DMS 273 treated with DMSO at 0.1 percent for 48 hours (cell line): ENCODE measurements at places on chromosomes 13 and 19.

DNA sequence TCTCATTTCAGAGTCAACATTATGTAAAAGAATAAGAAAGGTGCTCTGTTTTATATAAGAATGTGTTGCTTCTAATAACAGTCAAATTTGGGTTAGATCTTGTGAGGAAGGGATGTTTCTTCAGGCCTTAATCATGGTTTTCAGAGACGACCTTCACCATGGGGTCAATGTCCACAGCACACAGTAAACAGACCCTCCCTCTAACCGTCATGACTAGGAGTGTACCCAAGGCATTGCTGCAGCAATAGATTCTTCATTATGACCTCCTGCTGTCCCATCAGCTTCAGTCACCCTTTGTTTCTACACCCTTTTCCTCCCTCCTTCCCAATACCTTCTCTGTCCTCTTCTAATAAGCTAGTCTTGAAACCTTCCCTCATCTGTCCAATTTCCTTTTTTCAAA is 15.7 kb downstream of the SERPINE3 start:
- no peak for DNase-seq

GRCh38 chr13:72205773-72206172 is 338.8 kb upstream of the DACH1 start:
- DNase-seq, result no peak

DNA sequence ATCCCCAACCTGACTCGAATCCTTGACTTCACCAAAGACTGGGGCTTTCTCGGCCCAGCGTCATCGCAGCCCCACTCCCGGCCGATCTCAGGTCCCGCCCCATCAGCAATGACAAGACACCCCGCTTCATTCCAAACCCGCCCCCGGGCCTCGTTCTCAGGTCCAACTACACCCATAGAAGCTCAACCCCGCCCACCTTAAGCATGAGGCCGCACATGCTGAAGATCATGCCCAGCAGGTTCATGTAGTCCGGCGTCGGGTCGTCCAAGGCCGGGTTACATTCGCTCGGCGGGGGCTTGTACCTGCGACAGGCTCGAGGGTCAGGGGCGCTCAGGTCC is 2.3 kb downstream of the WDR83 start:
- DNase-seq, result no peak

DNA sequence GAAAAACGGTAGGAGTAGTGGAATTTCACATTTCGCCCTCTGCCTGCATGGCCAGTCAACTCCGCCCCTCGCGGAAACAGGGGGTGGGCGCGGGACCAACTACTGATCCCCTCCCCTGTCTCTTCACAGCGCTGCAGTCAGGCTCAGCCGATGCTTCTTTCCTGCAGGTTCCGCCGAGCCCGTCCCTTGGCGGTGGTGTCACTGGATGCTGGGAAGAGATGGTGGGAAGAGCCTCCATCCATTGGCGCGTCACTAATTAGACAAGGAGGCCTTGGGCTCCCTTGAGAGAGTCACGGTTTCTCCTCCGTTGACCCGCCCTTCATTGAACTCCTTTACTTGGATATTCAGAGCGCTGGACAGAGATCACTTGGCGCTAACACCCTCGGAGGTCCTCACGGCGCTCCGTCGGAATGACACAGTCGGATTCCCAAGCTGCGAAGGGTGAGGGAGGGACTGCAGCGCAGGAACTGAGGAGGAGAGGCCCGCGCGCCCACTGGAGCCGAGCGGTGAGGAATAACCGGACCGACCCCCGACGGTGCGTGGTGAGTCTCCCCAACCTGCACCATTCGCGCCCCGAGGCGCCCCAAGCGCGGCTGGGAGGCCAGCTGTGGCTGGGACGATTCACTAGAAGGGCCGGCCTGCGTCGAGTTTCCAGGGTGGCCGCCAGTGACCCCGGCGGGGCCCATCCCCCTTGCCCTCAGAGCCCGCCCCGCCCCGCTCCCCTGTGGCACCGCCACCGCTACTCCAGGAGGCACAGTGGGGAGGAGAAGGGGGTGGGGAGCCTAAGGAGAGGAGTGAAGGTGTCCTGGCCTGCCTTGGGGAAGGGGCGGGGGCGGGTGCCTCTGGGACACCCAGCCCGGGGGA is 11.2 kb upstream of the CEACAM21 start:
- no peak for DNase-seq

GRCh38 chr19:49520705-49521319 is 7.0 kb upstream of the RCN3 start:
- no peak for DNase-seq

DNA sequence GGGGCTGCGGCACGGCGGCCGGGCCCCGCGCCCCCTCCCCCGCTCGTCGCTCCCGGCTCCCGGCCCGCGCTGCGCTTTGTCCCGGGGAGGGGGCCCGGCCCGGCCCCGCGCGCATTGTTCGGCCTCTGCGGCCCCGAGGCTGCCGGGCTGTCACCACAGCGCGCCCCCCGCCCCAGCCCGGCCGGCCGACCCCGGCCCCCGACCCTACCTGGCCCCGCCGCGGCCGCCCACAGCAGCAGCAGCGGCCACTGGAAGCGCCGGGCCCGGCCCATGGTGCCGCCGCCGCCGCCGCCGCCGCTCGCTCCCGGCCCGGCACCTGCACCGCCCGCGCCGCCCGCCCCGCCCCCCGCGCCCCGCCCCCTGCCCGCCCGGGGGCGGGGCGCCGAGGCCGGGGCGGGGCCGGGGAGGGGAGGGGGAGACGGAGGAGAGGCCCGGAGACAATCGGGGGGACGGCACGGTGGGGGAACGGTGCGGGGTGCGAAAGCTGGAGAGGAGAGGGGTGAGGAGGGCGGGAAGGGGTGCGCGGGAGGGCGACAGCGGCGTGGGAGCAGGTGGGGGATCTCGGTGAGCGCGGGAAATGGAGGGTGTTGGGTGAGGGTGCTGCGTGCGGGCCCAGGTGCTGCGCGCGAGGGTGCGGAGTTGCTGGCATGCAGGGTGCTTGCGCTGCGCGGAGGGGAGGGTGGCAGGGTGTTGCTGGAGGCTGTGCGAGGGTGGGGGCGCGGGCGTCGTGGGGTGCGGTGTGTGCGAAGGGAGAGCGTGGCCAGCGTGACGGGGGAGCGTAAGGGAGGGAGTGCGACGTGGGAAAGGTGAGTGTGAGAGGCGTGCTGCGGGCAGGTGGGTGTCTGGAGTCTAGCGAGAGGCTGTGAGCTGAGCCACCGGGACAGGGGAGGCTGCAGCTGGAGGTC is at the start of gene CADM4:
CADM4 (minus strand) TSS at position 332 of the 905 bp plus-strand sequence; CDS start at position 272, 60 bp downstream.
- DNase-seq, result no peak

DNA sequence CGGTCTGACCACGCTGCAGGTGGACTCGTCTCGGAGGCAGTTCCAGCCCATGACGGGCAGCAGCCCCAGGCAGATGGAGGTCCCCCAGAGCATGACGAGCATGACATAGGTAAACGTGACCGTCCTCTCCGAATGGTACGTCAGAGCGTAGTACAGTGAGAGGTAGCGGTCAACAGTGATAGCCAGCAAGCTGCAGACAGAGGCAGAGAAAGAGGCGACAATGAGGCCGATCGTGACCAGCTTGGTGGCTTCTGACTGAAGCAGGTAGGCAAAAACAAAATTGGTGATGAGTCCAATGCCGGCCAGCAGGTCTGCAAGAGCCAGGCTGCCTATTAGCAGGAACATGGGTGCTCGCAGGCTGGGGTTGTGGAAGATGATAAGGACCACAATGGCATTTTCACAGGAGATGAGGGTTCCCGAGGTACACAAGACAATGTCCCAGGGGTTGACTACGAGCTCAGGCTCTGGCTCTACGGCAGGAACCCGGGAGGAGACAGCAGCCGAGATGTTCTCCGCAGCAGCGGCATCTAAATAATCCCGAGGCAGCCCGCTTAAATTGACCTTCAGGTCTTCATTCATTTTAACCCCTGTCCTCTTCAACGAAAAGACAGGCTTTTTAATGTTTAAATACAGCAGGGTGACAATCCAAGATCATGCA is 1.2 kb downstream of the GPR12 start:
- no peak for DNase-seq

GRCh38 chr13:98284679-98285078 is 107.6 kb upstream of the RNF113B start:
- no peak for DNase-seq

DNA sequence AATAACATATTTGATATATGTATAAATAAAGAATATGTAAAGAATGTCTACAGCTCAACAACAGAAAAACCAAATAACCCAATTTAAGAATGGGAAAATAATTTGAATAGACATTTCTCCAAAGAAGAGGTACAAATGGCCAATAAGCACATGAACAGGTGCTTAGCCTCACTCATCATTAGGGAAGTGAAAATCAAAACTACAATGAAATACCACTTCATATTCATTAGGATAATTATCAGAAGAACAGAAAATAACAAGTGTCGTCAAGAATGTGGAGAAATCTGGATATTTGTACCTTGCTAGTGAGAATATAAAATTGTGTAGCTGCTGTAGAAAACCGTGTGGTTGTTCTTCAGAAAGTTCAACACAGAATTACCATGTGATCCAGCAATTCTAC is 8.4 kb upstream of the SUPT20H start:
- DNase-seq, result no peak

DNA sequence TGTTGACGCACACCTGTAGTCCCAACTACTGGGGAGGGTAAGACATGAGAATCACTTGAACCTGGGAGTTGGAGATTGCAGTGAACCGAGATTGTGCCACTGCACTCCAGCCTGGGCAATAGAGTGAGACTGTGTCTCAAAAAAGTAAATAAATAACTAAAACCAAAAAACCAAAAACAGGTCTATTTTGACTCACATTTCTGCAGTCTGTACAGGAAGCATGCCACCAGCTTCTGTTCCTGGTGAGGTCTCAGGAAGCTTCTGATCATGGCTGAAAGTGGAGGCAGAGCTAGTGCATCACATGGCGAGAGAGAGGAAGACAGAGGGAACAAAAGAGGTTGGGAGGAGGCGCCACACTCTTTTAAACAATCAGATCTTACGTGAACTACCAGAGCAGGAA is 142.5 kb downstream of the ITGBL1 start:
- no peak for DNase-seq

DNA sequence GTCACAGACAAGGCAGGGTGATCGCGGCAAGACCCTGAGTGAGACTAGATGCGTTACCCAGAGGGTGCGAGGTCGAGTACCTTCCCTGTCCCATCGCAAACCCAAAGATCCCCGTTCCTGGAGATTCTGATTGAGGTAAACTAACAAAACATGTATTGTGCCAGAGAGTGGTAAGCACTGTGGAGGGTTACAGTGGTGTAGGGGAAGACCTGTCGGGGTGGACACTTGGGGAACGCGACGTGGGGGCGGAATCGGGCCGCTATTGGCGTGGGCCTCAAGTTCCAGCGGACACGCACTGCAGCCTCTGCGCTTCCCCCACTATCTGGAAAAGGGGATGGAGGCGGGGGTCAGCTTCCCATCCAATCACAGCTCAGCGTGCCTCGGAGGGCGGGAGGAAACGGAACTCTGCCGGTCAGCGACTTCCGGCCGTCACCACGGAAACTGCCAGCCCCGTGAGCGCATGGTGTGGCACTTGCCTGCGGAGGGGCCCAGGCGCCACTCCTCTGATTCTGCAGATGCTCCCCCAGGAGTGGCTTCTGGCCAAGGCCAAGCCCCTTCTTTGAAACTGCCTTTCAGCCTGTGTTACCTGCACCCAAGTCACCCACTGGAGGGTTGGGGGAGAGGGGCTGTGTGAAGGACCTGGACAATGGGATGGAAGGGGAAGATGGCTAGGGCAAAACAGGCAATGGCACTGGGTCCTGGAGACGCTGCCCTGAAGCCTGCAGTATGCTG is 1.0 kb upstream of the UBE2M start:
- DNase-seq, result no peak

GRCh38 chr19:29247471-29247870 is 34.5 kb upstream of the UQCRFS1 start:
- no peak for DNase-seq

DNA sequence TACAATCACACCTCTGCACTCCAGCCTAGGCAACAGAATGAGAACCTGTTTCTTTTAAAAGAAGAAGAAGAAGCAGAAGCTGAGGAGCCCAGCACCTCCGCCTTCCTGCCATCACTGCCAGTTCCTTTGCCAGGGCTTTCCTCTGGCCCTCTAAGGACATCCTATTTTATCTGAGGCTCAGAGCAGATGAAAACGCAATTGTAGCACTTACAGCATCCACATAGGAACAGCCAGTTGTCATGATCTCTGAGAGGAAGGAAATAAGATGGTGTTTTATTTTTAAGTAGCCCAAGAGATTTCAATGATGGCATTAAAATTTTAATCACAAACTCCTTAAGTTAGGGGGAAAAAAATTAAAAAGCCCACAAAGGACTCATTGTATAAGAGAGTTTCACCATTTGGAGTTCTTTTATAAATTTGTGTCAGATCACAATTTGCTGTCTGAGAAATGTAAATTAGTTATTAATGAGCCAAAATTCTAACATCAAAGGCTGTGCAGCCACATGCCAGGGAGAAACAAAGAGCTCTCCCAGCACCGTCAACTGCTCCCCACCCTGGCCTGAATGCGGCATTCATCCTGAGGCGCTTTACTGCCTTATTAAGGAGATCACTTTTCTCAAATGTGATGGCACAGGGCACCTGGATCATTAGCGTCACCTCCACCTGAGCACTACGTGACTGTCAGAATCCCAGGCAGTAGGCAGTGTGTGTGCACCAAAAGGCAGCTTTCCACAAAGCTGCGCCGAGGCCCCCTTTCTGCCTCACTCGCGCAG is 393.0 kb downstream of the FOXO1 start:
- DNase-seq, result no peak

- DNase-seq, result no peak
Measured at GRCh38 chr19:38317104-38317612, 1.4 kb upstream of the YIF1B start.

- DNase-seq, result no peak
Measured at GRCh38 chr19:392375-392970, 16.5 kb downstream of the C2CD4C start.

- DNase-seq, result no peak
Measured at GRCh38 chr19:1864480-1865171, 1.2 kb upstream of the KLF16 start.

GRCh38 chr19:3366753-3367627 is 607 bp downstream of the NFIC start:
- DNase-seq, result no peak

DNA sequence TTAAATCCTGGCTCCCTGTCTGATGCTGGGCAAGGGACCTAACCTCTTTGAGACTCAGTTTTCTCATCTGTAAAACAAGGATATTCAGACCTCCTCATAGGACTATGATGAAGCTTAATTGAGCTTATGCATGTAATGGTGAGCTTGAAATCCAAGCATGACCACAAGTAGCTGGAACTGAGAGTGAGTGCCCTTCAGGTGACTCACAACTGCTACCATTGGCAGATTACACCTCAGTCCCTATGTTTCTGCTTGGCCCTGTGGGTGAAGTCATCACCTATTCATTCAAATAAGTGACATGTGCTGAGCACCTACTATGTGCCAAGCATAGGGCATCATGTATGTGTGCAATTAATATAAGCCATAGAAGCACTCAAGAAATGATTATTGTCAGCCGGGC is 25.7 kb downstream of the NOVA2 start:
- DNase-seq, result no peak

DNA sequence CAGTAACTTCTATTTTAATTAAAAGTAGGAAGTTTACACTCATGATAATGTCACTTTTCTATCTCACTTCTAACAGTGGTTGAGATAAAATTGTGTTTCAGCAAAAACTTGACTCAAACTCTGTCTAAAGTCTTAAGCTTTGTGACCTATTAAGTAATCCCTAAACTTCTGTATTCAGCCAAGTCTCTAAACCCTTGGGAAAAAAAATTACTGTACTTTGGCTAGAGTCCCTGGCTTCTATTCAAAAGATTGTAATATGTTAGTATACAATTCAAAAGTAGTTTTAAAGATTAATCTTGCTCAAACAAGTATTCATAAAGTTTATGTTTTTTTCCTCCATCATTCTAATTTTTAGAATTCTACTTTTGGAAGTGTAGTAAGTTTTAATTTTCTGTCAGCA is 1248.8 kb downstream of the UQCRFS1 start:
- DNase-seq, result no peak

GRCh38 chr13:101755228-101755887 is 302.9 kb downstream of the ITGBL1 start:
- DNase-seq, result no peak
